ENCODE measurements at places on chromosomes 16 and 17. TPM values are rescaled to one million over a fixed set of nuclear protein-coding genes. Genes with fewer than 3 reads are reported as not detected.

The CNGB1 gene
- not detected for total RNA-seq

The SMIM22 gene
- not detected for total RNA-seq

The MPO gene
- total RNA-seq = not detected

The TMEM100 gene
- 61.3 TPM for total RNA-seq

The OR1A1 gene
- not detected for total RNA-seq

The ODAD4 gene
- 0.96 TPM for total RNA-seq

The KRTAP17-1 gene
- total RNA-seq = not detected

The GP2 gene
- total RNA-seq = 1.4 TPM

The SOX8 gene
- 1.4 TPM for total RNA-seq

The CCL16 gene
- total RNA-seq = 2.8 TPM

The ALOXE3 gene
- 0.24 TPM for total RNA-seq

The WSCD1 gene
- 6.1 TPM for total RNA-seq

The TBX6 gene
- total RNA-seq = 0.36 TPM

The KPNB1 gene
- total RNA-seq = 193 TPM

DNA sequence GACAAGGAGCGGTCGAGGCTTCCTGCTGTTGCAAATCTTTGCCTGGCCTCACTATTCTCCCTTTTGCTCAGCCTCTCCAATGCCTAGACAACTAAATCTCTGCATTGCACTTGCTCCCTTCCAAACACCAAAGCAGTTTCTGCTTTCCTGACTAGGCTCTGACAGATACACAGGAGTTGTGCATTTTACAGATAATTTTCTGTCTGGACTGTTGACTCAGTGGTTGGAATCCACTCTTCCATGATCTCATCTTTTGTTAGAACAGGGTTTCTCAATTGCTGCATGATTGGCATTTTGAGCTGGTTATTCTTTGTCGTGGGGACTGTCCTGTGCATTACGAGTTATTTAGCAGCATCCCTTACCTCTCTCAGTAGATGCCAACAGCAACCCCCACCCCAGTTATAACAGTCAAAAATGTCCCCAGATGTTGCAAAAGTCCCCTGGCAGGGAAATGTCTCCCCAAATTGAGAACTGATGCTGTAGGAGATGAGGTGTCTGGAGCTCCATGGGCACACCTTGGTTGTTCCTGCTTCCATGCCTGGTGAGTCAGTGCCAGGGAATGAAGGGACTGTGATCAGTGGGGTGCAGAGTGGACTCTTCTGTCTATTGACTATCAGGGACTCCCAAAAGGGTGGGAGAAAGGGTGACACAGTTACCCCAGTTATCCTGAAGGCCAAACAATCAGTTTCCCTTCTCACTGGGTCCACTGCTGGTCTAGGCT, 557.4 kb upstream of the PSMD7 start:
- DNase-seq = no peak

GRCh38 chr17:78305801-78306200, 54.1 kb downstream of the SOCS3 start:
- no peak for DNase-seq

- DNase-seq = no peak
Observed at GRCh38 chr16:4324492-4325252, 8.8 kb downstream of the GLIS2 start.

GRCh38 chr17:32803544-32803943, 73.4 kb downstream of the MYO1D start:
- no peak for DNase-seq

DNA sequence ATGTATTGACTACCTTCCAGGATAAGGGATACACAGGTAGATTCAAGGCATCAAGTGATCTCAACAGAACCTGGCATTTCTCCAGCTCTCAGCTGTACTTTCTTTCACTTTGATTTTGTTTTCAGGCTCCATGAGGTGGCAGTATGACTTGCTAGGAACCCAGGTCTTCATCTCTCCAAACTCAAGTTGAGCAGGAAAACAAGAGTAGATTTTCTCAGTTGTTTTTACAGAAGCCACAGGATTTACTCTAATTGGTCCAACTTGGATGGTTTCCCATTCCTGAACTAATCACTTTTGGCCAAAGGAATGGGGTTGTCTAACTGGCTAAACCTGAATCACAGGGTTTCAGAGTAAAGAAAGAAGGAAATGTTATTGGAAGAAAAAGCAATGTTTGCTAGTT, 146.6 kb downstream of the TRIM37 start:
- no peak for DNase-seq

DNA sequence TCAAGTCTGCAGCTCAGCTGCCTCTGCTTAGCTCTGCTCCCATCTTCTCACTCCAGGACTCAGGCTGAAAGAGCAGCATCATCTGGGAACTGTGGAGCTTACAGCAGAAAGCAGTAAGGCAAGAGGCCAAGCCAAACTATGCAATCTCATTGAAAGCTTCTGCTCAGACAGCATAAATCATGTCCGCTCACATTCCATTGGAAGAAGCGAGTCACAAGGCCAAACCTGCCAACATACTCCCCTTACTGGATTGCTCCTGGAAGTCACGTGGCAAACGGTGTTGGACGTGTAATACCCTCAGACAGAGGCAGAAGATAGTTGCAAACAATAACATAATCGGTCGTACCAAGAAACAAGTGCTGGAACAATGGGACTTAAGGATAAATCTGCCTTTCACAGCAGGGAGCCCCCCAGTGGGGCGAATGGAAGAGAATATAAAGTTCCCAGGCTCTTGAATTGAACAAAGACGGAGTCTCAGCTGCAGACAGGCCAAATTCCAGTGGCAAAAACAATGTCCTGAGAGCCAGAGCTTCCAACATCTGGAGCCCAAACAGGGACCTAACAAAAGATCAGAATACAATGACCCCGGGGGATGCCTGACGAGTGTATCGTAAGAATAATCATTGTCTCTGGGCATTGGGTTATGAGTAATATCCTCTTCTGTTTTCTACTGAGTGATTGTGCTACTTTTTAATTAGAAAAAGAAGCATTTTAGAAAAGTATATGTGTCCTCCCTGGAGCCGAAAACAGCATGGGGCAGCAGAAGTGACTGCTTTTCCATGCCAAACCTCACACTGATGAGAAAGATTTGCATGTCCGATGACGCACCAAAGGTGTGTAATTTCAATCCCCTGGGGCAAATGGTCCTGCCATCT, 68.4 kb downstream of the CMC2 start:
- DNase-seq = no peak

DNA sequence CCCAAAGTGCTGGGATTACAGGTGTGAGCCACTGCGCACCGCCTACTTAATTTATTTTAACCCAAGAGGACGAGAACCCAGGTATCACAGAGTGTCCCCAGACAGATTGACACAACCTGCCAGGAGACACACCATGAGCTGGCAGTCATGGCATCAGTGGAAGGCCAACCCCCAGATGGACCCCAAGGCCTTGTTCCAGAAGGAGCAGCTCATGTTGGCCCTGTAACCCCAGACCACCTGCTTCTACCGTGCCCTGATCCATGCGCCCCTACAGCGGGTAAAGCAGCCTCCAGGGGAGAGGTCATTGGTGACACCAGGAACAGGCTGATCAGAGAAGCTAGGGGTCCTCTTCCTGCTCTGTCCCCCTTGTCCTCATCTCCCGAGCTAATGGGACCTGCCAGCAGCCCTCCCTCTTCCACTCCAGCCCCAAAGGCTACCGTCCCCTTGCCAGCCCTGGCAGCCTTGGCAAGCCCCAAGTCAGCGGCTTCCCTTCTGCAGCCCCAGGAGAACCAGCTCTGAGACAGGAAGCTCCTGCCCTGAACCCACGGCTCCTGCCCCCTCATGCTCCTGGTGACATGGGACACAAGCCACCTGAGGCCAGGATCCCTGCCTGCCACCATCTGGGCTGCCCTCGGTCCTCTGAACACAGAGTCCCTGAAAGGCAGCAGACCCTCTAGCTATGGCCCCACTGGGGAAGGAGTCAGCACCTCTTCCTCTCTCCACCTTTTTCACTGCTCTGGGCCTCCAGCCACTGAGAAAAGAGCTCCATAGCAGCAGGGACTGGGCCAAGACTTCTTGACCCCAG, 6.3 kb downstream of the SULT1A1 start:
- no peak for DNase-seq

DNA sequence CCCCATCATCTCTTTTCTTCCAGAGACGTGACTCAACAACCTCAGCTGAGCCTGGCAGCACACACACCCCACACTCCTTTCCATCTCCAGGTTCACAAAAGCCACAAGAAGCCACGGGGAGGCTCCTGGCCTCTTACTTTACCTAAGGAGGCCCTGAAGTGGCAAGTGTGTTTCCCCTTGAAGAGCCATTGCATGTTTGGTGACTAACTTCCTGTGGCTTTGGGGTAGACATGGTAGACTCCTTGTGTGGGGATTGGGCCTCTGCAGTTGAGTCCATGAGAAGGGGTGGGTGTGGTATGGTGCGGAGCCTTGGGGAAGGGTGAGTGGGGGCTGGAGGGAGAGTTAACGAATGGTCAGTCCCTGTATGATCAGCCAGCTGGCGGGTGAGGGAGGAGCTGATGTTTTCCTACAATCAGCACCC, 24.2 kb downstream of the SAP30BP start:
- no peak for DNase-seq

DNA sequence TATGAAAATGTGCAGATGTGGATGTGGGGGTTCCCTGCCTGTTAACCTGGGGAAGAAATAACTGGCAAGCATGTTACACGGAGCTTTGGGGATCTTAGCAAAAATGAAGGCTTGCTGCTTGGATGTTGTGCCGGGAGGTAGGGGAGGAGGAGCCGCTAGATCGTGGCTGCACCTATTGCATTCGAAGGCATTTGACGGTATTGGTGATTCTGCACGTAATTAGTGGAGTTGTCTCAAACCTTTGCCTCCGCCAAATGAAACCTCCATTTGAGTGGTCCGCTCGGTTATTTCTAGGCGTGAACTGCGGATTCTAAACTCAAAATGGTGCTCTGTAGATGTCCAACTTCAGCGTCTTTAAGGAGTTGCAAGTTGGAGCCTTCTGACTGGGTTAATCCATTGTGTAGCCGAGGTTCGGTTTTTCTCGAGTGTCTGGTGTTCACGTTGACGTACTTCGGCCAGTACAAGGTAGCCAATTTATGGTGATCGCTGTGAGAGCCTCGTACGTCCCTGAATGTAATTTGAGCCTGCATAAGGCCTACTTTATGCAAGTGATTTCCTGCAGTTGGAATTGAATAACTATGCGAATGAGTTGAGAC, 1.5 kb downstream of the TNRC6C start:
- DNase-seq = no peak

DNA sequence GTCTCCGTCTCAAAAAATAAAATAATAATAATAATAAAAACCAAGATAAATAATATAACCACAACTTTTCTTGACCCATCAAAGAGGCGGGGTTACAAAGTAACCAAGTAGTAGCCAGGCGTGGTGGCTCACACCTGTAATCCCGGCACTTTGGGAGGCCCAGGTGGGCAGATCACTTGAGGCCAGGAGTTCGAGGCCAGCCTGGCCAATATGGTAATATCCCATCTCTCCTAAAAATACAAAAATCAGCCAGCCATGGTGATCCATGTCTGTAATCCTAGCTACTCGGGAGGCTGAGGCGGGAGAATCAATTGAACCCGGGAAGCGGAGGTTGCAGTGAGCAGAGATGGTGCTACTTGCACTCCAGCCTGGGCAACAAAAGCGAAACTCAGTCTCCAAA, 45.3 kb downstream of the ADCY9 start:
- DNase-seq = no peak

- no peak for DNase-seq
Observed at GRCh38 chr17:41230094-41230493, 2.2 kb upstream of the KRTAP9-3 start.

- DNase-seq = no peak
Observed at GRCh38 chr17:73933164-73933766, 270.2 kb upstream of the RPL38 start.

- DNase-seq = no peak
Observed at GRCh38 chr16:85634747-85635544, 21.8 kb downstream of the GSE1 start.

DNA sequence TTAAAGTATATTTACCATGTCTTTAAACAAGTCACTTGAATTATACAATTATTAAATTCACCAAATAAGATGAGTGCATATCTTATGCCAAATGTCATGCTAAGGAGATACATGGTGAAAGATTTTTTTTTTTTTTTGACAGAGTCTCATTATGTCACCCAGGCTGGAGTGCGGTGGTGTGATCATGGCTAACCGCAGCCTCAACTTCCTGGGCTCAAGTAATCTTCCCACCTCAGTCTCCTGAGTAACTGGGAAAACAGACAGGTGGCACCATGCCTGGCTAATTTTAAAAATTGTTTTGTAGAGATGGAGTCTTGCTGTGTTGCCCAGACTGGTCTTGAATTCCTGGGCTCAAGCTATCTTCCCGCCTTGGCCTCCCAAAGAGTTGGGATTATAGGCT, 149.0 kb upstream of the GOT2 start:
- no peak for DNase-seq

- no peak for DNase-seq
Observed at GRCh38 chr17:27430882-27431491, 25.3 kb upstream of the KSR1 start.

- DNase-seq = no peak
Observed at GRCh38 chr17:67200727-67201301, 44.2 kb downstream of the HELZ start.

GRCh38 chr17:79027274-79027924, 3.4 kb downstream of the C1QTNF1 start:
- no peak for DNase-seq

GRCh38 chr17:75896415-75897159, at the start of gene TRIM65:
TSS of gene TRIM65 (minus strand) at chr17:75896951. CDS start at chr17:75896937, 14 bp downstream.
- DNase-seq = no peak

GRCh38 chr17:81607431-81607830, 29.5 kb downstream of the NPLOC4 start:
- no peak for DNase-seq

GRCh38 chr17:12415031-12415430, 250.7 kb upstream of the MYOCD start:
- no peak for DNase-seq

Data from omental fat pad (tissue), 4 donors.